ENCODE measurements at places on chromosomes 16 and 17.

DNA sequence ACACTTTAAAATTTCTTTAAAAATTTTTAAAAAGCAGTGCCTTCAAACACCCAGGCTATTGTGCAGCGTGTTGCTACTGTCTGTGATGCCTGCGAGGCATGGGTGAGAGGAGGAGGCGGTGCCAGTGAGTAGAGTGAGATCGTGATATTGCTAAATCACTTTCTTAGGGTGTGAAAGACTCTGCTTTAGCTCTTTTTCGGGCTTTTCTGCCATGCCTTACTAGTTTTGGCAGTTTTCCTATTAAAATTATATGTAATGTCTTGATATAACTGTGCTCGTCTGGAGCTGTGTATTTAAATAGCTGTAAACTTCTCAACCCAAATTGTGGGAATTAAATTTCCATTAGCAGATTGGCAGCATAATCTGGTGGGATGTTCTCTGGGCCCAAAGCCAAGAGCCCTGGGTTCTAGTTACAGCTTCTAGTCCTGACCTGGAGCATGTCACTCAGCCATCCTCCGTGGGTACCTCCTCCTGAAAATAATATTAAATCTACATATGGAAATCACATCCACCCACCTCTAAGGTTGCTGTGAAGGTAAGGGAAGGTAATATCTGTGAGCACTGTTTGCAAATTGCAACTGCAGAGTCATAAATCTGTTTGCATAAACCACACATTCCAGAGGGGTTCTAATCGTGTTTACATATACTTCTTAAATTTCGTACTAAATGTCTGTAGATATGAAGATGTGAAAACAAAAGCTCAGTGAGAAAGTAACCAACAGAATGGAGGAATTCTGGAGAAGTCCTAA is 264.3 kb upstream of the CACNG5 start:
- no peak for DNase-seq

- DNase-seq, result no peak
Observed at GRCh38 chr17:48181653-48182052, 74.1 kb downstream of the SNX11 start.

- no peak for DNase-seq
Observed at GRCh38 chr17:50190293-50190602, 11.2 kb downstream of the COL1A1 start.

GRCh38 chr17:74393346-74393942 is 26.1 kb downstream of the GPR142 start:
- DNase-seq, result no peak

DNA sequence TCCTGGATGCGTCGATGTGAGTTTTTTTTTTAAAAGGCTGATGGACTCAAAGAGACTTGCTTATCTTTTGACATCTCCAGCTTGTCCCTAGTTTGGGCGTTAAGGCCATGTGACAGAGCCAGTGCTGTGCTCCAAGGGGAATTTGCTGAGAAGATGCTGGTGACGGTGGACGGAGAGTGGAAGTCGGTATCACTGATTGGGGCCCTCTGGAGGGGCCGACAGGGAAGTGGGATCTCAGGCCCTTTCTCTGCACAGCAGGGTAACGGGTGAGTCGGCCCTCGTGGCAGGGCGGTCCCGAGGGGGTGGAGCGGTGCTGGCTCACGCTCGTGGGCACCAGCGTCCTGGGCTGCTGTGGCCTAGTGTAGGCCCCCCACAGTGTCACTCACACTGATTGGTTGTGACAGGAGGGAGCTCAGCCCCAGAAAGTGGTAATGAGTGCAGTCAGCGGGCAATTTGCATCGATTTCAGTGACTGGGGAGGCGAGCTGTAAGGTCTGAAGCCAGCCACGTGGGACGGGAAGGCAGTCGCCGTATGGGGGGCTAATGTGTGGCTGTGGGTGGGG is 91.3 kb downstream of the TBC1D16 start:
- peak; percentile 14 for DNase-seq

DNA sequence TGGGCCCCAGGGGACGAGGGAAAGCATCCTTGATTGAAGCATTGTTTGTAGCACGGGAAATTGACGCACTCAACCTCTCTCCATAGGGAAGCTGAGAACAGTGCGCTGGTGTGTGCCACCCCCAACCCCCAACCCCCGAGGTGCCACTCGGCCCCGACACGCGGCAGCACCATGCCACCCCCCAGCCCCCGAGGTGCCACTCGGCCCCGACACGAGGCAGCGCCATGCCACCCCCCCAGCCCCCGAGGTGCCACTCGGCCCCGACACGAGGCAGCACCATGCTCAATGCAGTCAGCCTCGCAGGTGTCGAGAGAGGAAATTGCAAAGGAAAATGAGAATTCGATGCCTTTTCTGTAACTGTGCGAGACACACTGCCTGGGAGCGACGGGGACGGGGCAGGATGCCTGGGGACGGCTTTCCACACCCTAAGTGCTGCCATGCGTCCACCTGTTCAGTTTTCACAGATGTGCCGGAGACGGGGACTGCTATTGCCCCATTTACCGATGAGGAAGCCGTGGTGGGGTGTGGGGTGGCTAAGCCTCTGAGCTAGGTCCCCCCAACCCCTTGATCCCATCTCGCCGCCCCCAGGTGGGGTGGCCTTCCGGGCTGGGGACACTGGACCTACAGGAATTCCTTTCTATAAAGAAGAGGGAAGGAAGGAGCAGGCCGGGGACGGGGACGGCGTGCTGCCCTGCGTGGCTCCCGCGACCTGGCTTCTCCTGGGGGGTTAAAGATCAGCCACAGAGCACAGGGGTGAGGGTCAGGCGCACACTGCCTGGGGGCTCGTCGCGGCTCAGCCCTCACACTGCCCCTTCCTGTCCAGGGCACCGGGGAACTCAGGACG is 9.8 kb downstream of the CBFA2T3 start:
- no peak for DNase-seq

DNA sequence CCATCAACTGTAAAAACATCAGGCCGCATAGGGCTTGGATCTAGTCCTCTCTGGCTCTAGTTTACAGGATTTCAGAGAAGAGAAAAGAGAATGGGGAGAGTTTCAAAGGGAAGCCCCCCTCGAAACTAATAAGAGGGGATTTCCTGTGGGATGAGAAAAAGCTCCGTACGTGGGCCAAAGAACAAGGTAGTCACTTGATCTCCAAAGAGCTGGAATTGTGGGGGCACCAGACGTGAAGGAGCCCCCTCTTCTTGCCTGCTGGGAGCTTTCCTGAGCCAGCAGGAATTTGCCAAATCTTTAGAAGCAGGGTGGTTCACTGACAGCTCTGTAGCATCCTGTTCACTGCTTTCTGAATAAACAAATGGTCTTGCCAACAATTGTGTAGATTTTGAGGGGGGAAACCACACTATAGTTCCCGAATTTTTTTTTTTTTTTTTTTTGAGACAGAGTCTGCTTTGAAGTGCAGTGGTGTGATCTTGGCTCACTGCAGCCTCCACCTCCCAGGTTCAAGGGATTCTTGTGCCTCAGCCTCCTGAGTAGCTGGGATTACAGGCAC is 7.0 kb upstream of the TMIGD1 start:
- DNase-seq, result no peak

DNA sequence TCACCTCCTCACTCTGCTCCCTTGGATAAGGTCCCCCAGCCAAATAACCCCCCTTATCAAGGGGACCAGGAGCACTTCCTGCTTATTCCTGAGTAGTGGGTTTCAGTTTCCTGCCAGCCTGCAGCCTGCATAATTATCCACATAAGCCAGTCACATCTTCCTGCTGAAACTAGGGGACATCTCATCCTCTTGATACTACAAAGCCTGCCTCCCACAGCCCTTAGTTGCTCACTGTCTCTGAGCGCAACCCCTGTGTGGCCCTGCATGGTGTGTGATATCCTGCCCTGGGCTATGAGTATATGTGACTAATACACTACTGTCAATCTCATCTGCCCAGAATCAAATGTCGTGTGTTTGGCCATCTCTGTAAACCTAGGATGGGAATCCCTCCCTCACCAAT is 8.0 kb upstream of the XYLT2 start:
- no peak for DNase-seq

- DNase-seq, result peak; percentile 96
Observed at GRCh38 chr17:7583253-7584109, at the start of gene MPDU1. Gene MPDU1, plus strand, starts transcription at chr17:7583852. Its CDS starts 11 bp downstream, at chr17:7583863.

- DNase-seq, result no peak
Observed at GRCh38 chr17:60392845-60393702, 1.1 kb upstream of the USP32 start.

DNA sequence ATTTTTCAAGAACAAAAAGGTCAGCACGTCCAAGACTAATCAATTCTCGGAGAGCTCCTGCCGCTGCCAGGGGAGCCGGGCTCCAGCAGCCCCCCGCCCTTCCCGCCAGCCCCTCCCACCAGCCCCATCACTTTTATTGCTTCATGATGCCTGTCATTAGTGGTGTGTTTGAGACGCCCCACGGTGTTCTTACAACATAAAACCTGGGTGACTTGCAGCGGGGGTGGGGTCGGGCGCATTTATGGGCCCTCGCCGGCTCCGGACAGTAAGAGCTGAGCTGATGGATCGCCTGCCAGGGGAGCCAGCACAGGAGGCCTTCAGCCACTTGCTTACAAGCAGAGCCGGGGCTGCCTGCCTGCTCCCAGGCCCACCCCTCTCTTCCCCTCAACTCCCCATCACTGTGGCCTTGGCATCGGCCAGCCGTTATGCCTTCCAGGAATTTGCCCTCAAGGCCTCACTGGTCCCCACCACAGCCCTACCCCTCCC is 82.9 kb upstream of the CBX4 start:
- no peak for DNase-seq
